ENCODE measurements at places on chromosomes 1 and 21.

DNA sequence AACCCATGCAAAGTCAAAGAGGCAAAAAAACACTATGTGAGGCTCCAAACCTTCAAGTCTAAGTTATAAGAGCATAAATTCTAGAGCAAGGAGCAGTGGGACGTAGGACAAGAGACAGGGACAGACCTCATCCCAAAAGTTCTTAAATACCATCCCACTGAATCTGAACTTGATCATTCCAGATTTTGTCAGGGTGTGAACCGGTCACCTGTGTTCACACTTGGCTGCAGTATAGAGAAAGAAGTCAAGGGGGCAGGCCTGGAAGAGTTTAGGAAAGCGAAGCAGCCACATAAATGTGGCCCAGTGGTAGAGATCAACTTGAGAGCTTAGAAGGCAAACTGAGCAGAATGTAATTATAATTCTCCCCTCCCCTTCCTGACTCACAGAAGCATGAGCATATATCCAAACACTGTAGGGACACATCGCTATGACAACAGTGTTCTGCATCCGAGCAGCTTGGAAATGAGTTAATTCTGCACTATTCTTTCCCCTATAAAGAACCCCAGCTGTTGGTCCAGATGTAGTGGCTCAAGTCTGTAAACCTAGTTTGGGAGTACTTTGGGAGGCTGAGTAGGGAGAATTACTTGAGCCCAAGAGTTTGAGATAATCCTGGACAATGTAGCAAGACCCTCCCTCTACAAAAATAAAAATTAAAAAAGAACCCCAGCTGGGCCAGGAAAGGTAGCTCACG lies 2.7 kb downstream of the AKR7A2 start:
- no peak for DNase-seq

GRCh38 chr1:62588000-62588399 lies 9.3 kb upstream of the ANGPTL3 start:
- DNase-seq: no peak

DNA sequence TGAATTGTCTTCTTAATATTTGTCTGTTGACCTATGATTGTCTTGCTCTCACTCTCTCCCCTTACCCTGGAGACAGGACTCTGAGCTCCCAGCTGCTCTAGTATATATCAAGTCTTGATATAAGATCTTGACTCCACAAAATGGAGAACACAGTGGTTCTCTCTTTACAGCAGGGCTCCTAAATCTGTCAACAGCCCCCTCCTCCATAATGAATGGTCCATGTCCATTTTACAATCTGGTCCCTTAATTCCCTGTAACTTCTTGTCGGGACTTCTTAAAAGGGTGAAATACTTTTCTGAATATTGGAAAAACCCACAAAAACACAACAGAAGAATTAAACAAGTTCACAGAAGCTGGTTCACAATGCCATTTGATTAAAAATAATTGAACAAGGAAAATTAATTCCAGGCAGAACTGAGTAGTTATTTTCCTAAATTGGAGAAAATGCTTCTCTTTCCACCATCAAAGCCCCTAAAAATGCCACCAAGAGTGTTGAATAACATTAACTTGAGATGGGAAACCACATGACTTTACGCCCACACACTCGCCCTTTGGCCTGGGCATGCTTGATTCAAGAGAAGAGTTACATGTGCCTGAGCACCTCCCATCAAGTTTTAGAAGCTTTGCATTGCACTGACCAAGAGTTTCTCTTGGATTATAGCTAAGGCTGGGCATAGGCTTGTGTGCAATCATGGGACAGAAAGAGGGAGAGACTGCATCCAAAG lies 109.8 kb downstream of the TOMM20 start:
- peak; percentile 45 for DNase-seq

- no peak for DNase-seq
Observed at GRCh38 chr1:246270236-246270635, 236.8 kb downstream of the SMYD3 start.

- no peak for DNase-seq
Observed at GRCh38 chr1:100462326-100463025, 75.5 kb upstream of the GPR88 start.

DNA sequence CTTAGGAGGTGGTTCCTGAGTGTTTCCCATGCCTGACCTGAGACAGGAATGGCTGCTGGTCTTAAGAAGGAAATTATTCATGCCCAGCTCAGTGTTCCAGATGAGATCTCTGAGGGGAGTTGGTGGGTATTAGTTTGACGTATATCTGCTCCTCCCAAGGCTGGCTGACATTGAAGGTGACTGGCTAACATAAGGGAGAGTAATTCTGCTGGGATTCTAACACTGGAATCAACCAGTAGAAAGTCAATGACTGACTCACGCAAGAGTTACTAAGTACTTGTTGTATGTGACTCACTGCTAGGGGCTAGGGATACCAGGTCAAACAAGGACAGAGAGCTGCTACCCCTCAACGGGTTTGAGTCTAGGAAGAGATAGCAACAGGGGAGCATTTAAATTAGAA lies 177.3 kb downstream of the CACNA1E start:
- DNase-seq: no peak

DNA sequence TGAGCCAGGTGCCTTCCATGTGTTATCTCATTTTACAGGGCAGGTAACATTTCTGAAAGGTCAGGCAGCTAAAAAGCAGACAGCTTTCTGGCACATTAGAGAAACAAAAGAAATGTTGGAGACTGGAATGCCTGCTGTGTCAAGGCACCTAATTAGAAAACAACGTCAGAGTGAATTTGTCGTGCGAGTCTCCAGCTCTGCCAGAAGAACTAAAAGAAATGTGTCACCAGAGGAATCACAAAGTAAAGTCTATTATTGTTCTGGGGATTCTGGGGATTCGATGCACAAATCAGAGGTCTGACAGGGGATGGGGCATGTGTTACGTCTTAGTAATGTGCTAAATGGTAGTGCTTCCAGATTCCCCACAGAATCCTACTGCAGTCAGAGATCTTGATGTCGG lies 89.3 kb downstream of the EDEM3 start:
- DNase-seq: no peak

GRCh38 chr1:10824821-10825540 lies 28.5 kb upstream of the CASZ1 start:
- DNase-seq: no peak

- no peak for DNase-seq
Observed at GRCh38 chr1:1119272-1119890, 3.5 kb upstream of the C1orf159 start.

DNA sequence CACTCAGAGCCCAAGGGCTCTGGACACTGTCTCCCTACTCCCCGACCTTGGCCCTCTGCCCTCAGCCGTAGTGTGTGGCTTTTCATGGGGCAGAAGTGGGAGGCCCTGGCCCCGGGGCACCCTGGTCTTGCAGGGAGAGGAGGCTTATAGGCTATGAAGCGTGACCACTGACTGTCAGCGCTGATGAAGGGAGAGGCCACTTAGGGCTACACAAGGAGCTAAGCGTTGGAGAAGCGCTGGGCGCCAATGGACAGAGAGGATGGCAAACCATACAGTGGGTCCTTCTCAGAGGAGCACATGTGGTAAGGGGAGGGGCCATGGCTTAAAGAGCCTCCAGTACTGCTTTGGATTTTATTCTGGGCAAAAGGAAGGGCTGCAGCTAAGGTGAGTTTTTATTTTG lies 7.9 kb downstream of the CRABP2 start:
- no peak for DNase-seq

- DNase-seq: no peak
Observed at GRCh38 chr1:213675043-213675442, 312.7 kb upstream of the PROX1 start.

Data from activated CD4-positive, alpha-beta T cell treated with anti-CD3 and anti-CD28 coated beads, Interleukin-2, amount 50 U/mL, for 4 hours (primary cell).